ENCODE measurements at places on chromosomes 5 and 9.

DNA sequence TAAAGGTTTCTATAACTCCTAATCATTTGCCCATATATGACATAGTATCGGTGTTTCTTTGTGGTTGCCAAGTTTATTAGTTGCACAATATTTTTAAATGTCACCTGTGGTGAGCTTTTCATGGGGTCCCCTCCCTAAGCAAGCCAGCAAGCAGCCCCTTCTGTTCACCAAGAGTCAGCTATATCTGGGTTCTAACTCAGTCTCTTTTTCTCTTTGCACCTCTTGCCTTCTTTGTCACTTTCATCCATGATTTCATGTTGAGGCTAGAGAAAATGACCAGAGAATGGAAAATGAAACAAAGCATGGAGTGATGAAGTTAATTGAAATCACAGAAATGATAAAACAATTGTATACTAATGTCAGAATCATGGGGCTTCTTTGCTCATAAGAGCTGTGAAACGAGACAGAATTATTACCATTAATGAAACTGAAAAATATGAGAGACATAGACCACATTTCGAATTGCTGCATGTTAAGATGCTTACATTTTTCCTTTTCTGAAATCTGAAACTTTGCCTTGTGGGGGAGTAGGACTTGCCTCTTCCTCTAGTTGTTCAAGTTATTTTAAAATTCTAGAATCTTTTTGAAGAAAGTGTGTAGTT lies 75.7 kb downstream of the CAMK4 start:
- DNase-seq, result no peak

DNA sequence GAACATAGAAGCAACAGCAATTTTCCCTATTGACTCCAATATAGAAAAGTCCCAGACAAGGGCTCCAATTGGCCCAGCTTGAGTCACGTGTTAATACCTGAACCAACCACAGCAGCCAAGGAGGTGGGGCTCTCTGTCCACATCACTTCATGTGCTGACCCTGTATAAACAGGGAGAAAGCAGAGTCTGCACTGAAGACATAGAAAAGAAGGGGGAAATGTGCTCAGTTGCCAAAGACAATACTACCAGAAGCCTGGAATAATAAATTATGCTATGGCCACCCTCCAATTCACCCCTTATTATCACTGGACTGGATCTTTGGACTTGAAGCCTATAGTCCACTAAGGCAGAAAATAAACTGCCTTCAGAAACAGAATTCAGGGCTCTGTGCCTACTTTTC lies 275.4 kb downstream of the EPB41L4A start:
- DNase-seq, result no peak

DNA sequence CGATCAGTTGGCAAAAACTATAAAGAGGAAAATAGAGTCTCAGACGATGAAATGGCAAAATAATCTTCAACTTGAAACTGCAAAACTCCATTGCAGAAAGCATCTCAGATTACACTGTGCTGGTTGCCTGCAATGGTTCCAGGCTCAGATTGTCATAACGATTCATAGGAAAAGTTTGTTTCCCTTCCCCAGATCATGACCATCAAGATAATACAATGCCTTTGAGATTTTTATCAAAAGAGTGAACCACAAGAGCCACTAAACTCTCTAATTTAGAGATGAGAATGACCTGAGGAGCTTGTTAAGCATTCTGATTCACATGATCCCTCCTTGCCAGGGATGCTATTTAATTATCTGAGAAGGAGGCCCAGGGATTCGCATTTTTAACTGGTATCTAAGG lies 52.6 kb upstream of the ITGA1 start:
- no peak for DNase-seq

- DNase-seq, result no peak
Measured at GRCh38 chr5:86175224-86175623, 442.5 kb upstream of the COX7C start.

Data from activated T-helper 1 cell treated with anti-CD3 and anti-CD28 coated beads, Interleukin-2, amount 50 U/mL, for 16 hours (primary cell).